ENCODE measurements at places on chromosomes 5 and 9.

GRCh38 chr9:14136047-14136635 lies 177.8 kb downstream of the NFIB start:
- no peak for DNase-seq

DNA sequence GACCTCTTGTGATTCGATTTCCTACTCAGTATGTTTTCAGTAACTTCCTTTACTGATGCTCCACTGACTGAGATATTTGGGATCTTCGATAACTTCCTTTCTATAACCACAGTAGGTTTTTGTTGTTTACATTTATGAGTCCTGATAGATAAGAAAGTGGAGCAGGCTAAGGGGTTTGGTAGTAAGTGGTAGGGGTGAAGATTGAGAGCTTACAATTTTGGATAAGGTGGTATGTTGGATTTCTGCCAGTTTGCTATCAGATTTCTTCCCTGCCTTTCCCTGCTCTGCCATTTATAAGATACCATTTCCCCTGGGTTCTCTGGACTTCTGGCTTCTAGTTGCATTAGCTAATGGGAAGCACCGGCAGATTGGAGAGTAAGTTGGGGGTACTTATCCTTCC lies 7.9 kb upstream of the NDUFS4 start:
- no peak for DNase-seq

- peak; percentile 46 for DNase-seq
Observed at GRCh38 chr5:158943057-158943456, 156.7 kb downstream of the EBF1 start.

DNA sequence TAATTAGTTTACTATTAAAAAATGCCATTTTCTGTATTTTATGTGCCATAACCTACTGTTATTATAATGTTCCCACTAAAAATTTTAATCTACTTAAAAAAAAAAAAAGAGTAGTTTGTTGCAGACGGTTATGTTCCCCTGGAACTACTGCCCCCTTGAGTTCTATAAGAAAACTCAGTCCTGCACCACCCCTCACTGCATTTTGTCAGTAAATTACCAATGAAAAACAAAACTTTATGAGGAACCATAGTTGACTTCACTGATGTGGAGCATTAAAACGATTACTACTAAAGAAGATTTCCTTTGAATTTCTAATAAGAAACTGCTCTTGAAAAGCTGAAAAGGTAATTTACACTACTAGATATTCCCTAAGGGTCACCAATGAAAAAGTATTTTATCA lies 288.7 kb downstream of the FBXL17 start:
- DNase-seq: no peak

All from omental fat pad (tissue), 4 donors.